Right hindlimb (tissue), 1 donor: ENCODE measurements at places on chromosomes 3 and 15.
A peak's percentile ranks its signal among the peaks of the same experiment; 100 is the strongest.

- DNase-seq: no peak
Measured at GRCh38 chr3:40951636-40952035, 247.7 kb upstream of the CTNNB1 start.

GRCh38 chr3:17949101-17949500, 206.7 kb upstream of the TBC1D5 start:
- no peak for DNase-seq

- DNase-seq: no peak
Measured at GRCh38 chr3:54139630-54140029, 17.3 kb downstream of the CACNA2D3 start.

DNA sequence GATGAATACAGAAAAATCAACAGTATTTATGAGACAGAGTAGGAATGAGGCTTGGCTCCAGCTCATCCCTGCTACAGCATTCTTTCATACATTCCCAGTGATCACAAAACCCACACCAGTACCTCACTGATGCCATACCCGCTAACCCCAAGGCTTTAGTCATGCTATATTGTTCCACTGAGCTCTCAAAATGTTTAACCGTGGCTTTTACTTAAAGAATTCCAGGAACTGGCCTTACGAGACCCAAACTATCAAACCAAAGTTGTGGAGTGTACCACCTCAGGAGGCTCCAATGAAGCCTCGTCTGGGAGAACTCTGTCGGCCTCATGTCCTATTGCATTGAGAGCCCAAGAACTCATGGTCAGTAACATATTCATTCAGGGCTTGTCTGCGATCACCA, 278.9 kb downstream of the ULK4 start:
- no peak for DNase-seq

- DNase-seq: peak; percentile 32
Measured at GRCh38 chr3:151439652-151440125, 21.2 kb downstream of the IGSF10 start.

- DNase-seq: peak; percentile 77
Measured at GRCh38 chr15:55742498-55742926, 440 bp downstream of the PRTG start.

DNA sequence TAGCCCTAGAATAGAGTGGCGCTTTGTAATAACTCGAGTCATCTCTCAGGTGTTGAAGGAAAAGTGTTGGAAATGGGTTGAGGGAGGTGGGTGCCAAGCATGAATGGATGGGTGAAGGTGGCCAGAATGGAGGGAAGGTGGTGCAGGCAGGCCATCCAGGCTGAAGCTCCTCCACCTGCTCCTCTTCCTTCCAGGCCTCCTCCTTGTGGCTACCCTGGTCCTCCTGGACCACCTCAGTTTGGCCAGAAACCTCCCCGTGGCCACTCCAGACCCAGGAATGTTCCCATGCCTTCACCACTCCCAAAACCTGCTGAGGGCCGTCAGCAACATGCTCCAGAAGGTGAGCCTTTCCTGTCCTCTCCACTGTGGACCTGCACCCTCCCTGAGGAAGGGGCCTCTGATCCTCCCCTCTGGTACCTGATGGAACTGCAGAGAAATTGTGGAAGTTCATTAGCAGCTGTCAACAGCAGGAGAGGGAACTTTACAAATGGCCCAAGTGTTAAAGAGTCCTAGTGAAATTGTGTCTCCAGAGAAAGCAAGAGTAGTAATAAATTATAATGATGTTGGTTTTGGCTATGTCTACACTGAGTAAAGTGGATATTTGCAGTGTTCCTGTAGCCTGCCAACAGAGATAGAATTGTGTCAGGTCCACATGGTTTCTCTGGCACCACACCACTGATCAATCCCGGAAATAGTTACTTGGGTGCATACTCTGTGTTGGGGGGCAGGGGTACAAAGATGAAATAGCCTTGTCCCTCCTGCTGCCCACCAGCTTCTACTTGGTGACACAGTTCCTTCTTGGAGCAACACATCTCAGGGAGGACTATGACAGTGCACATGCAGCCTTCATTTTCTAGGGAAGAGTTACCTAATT, 1.6 kb downstream of the IL12A start:
- DNase-seq: no peak

GRCh38 chr3:110859993-110860392, 211.6 kb upstream of the NECTIN3 start:
- DNase-seq: no peak

GRCh38 chr3:186869253-186870100, 27.0 kb downstream of the ADIPOQ start:
- DNase-seq: no peak

- no peak for DNase-seq
Measured at GRCh38 chr3:100120012-100120411, 5.7 kb upstream of the FILIP1L start.

DNA sequence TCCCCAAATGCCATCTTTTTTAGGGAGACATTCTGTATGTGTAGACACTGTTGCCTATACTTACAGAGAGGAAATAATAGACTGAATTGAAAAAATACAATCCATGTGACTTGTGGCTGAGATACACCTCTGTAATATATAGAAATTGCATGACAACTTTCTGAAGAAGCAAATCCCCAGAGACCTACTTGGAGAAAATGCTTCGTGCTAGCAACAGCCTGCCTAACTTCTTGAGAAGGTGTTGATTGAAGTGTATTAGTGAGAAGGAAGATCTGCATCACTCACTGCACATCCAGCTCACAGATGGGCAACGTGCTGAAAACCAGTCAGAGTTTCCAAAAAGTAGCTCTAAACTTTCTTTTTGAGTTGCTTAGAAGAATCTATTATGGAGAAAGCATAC, 404.1 kb downstream of the EPHB1 start:
- DNase-seq: no peak

DNA sequence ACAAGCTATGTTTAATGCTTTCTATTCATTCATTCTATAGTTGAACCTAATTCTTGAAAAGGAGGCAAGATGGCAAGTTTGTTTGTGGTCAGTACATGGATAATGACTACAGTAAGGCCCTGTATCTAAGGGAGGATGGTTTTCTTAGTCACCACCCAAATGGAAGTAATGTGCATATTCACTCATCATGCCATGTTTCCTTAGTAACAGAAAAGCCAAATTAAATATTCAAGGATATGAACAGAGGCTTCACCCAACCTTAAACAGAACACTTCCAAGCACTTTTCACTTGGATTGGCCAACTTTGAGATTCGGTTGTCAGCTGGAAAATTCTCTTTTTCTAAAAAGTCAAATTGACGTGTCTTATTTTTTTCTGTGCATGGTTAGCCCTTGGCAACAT, 805.3 kb upstream of the LMCD1 start:
- DNase-seq: no peak

DNA sequence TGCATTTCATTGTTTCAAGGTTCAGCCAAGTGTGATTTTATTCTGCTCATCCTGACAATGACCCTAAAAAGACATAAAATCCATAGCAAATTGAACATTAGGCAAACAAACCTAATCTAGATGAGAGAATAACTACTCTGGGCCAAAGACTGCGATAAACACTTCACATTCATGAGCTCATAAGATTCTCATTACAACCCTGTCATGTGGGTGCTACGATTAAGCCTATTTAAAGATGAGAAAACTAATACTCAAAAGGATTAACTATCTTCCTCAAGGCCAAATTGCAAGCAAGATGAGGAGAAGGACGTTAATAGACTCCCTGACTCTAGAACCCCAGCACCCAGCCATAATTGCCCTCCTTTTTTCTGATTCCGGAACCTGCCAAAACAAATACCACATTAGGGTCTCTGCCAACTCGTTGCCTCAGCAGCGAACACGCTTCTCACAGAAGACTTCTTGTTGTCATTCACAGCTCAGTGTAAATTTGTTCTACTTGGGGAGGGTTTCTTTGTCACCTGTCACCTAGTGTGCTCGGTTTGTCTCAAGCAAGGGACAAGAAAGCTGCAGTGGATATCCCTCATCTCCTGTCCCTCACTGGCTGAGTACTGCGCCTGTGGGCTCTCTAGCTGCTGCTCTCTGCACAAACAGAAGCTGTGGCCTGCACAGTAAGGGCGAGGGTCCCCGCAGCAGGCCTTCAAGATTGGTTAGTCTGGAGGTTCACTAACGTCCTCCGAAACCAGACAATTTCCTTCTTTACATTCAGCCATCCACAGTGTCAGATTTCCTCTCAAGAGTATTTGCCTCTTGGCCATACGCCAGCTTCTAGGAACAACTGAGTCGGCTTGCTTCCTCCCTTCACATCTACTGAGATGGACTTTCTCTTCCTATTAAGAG, 200.0 kb upstream of the UBE2E2 start:
- peak; percentile 42 for DNase-seq

DNA sequence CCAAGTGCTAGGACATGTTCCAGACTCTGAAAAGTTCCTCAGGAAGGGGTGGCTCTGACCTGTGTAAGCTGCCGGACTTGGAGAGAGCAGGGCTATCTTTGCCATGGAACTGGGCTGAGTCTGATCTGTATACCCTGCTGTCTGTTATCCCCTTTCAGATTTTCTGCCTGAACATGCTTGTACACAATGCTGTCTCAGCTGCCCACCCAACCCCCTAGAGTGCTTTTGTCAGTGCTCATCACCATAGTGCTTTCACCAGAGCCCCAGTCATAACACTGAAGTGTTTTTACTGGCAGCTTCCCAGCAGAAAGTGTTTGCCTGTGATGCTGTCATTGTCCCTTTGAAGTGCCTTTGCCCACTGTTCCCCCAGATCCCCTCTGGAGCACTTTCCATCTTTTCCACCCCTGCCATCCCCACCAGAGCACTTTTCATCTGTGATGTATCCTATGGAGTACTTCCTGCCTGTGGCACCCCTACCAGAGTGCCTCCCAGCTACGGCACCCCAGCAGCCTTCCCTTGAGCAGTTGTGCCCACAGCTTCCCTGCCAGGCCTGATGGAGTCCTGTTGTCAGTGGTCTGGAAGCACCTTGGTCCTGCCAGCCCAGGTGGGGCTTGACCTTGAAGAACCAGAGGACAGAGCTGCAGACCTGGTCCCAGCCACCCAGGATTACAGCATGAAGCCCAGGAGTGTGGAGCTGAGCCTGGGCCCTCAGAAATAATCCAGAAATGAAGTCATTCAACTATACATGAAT, 397.7 kb downstream of the DIPK2A start:
- DNase-seq: no peak

- no peak for DNase-seq
Measured at GRCh38 chr3:115834068-115834467, 210.8 kb downstream of the GAP43 start.

DNA sequence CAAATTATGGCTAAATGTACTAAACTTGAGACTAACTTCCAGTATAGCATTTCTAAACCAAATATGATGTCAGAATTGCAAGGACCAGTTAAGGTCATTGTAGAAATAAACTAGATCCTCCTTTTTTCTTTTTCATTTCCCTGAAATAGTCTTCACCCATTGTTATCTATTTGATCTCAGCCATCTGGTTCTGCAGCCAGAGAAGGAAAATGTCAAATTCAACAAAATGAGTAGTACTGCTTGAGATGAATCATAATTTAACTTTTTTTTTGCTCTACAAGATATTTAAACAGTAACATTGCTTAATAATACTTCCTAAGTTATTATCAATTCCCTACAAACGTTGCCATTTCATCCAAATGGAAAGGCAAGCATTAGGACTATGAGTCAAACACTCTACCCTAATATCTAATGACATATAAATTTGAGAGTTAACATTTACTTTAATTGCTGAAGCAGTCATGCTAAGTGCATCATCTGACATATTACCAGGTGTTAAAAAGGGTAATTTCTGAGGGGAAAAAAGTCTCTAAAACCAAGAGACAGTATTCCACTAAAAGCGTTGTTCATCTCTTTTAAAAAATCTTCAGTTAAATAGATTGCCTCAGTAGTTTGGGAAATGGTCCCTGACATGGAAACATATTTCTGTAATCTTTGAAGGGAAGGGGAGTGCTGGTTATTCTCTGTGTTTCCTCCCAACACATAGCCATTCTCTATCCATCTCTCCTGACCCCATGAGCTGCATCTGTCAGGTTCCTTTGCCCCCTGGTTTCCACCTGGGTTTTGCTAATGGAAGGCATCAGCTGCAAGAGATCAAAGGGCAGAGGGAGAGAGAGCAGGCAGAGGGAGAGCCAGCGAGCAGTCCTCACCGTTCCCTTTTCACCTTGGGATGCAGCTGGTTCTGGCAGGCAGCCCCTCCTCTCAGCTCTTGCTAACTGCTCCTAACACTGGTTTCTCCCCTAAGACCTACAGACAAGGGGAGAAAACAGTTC, 138.5 kb downstream of the ARPP21 start:
- DNase-seq: no peak

- no peak for DNase-seq
Measured at GRCh38 chr3:20225769-20226168, 39.8 kb upstream of the SGO1 start.

DNA sequence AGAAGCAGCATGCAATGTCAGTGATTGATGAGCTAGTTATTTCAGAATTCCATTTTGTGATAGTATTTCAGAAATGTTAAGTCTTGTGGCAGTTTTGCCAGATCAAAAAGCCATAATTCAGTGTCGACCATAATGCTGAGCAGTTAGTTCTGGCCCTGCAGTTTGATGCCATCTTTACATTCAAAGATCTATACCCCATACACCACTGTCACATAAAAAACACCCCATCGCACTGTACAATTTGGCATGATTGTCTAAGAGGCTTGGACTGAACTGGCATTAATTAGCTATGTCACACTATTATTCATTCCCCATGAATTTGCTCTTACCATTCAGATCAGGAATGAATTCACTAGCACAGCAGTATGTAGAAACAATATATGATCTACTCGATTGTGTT, 127.7 kb upstream of the EPHA3 start:
- DNase-seq: no peak

- DNase-seq: no peak
Measured at GRCh38 chr15:90270502-90271150, 5.2 kb downstream of the NGRN start.

DNA sequence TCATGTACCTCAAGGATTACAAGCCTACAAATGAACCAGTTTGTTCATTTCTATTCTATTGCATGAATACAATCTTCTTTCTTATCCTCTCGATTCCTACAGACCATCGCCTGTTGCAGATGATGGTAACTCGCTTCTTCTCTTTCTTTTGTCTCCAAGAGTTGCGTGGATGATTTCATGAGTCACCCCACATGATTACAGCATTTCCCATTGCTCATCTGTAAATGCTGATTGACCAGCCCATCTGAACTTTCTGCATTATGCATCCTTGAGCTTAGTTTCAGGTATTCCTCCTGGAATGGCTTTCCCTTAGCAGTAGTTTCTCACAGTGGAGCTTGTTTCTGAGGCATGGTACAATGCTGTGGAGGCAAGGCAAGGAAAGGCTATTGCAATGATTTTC, 109.6 kb upstream of the TOPAZ1 start:
- DNase-seq: no peak

GRCh38 chr3:122880624-122881023, 85.8 kb downstream of the SLC49A4 start:
- DNase-seq: no peak

- DNase-seq: no peak
Measured at GRCh38 chr15:65394280-65394789, 16.5 kb upstream of the IGDCC3 start.

DNA sequence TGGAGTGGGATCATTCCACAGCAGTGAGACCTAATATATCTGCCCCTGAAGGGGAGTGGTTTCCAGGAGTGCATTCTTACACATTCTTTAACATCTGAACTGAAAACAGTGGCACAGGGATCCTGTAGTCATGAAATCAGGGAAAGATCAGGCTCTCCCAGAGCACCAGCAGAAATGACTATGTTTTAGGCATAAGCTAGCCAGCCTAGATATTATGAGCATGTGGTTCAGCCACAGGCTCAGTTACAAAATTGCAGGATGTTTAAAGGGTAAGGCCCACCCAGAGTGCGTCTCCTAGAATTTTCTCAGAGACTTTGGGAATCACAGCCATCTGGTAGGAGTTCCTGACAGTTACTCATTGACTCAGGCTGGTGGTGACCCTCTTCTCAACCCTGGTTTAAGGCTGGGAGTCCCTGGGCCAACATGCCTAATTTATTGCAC, 20.9 kb downstream of the FSTL1 start:
- DNase-seq: no peak

GRCh38 chr3:75737831-75738493, 47.4 kb downstream of the ZNF717 start:
- DNase-seq: no peak
